ENCODE measurements at places on chromosomes 6 and 20.
A peak's percentile ranks its signal among the peaks of the same experiment; 100 is the strongest.

GRCh38 chr6:56490993-56491392 lies 151.7 kb downstream of the DST start:
- H3K4me3 ChIP-seq: no peak overlapping the region
- H3K27ac ChIP-seq: no peak overlapping the region
- H3K4me1 ChIP-seq: peaks cover 34% of the 10 kb centered on the region
- peaks cover 57% of the 10 kb centered on the region for H3K36me3 ChIP-seq
- DNase-seq: no peak
- no peaks in the 10 kb centered on the region for H3K27me3 ChIP-seq

GRCh38 chr20:15834857-15835256 lies 738.4 kb downstream of the KIF16B start:
- no peaks in the 10 kb centered on the region for H3K4me1 ChIP-seq
- no peaks in the 10 kb centered on the region for H3K36me3 ChIP-seq
- no peak overlapping the region for H3K4me3 ChIP-seq

DNA sequence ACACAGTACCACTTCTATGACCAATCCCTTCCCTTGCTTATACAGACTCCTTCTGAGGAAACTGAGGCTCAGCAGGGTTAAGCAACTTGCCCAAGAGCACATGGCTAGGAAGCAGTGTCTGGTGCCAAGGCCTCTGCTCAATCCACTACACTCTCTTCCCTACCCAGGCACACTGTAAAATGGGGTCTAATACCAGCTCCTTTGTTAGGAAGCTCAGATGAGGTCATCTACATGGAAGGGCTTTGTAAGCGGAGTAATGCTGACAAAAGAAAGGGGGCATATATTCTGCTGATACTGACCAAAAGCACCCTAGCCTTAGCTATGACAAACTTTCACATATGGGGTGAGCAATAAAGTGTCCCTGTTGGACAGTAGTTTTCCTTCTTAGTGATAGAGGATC lies 9.1 kb downstream of the TRIM26 start:
- H3K4me3 ChIP-seq: no peak overlapping the region
- H3K4me1 ChIP-seq: no peaks in the 10 kb centered on the region
- H3K27ac ChIP-seq: no peak overlapping the region
- DNase-seq: no peak

GRCh38 chr6:132813173-132813856 lies 1.1 kb upstream of the RPS12 start:
- peaks cover 17% of the 10 kb centered on the region for H3K4me1 ChIP-seq
- peak overlapping the region; percentile 78 for H3K27ac ChIP-seq
- H3K27me3 ChIP-seq: no peaks in the 10 kb centered on the region
- peak; percentile 45 for DNase-seq
- peaks cover 25% of the 10 kb centered on the region for H3K36me3 ChIP-seq

DNA sequence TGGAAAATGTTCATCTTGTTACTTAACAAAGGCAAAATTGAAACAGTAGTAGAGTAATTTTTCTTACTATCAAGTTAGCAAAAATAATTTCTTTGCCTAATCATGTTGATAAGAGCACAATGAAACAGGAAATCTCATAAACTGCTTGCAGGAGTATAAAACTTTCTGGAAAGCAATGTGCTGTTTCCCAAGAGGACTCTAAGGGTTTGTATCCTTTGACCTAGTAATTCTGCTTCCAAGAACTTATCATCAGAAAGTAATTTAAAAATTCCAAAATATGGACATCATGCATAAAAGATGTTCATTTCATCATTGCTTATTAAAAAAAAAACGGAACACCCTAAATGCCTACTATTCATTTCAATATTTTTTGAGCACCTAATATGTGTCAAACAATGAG lies 46.1 kb upstream of the TNFAIP3 start:
- no peak overlapping the region for H3K27ac ChIP-seq
- no peak overlapping the region for H3K4me3 ChIP-seq
- no peaks in the 10 kb centered on the region for H3K27me3 ChIP-seq

- no peaks in the 10 kb centered on the region for H3K4me1 ChIP-seq
- DNase-seq: no peak
- H3K27me3 ChIP-seq: peaks cover 10% of the 10 kb centered on the region
- no peak overlapping the region for H3K4me3 ChIP-seq
- H3K36me3 ChIP-seq: no peaks in the 10 kb centered on the region
- H3K27ac ChIP-seq: no peak overlapping the region
Observed at GRCh38 chr6:166351715-166352285, 9.5 kb upstream of the SFT2D1 start.
